ENCODE measurements at places on chromosomes 7 and 10.

DNA sequence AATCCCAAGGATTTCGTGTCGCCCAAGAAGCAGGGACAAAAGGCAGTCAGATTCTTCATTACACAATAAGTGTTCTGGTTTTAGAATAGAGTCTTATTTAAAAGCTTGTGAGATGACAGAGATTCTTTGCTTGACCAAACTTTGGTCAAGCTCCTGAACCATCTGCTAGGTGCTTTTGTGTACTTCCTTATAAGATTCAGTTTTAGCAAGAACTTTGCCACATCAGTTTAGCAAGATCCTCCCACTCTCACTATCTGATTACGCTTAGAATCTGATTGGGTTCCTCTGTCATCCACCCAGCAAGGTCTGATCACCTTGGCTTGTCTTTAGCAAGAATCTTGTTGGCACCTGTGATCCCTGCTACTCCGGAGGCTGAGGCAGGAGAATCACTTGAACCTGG is 38.2 kb upstream of the SDHAF3 start:
- no peak for DNase-seq

DNA sequence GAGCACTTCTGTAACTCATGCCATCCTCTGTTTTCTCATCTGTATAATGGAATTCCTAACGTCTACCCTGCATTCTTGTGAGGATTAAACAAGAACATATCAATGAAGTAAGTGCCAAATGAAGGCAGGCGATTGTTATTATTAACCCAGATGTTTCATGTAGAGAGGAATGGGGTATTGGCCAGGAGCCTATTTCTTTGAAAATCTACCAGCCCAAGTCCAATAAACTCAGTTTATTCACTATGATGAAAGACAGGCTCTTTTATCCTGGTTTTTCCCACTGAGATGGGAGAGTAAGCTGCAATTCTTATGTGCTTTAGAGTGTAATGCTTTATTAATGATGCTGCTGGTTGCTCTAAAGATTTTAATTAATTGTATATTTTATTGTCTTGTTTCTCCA is 9.6 kb downstream of the CTTNBP2 start:
- peak; percentile 29 for DNase-seq

DNA sequence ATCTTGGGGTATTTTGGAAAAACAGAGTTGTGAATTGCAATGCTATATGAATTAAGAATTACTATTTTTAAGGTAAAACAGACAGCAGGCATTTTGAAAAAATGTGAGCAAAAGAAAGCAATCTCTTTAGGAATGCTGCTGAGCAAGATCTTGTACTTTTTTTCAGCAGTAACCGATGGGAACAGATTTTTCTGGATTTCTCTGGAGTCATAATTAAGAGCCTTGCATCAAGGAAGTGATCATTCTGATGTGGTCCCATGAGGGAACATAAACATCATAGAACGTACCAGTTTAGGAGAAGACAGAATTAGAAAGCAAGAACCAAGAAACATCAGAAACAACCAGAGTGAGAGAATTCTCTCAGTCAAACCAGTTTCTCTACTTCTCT is 157.0 kb upstream of the AGR3 start:
- DNase-seq: no peak

DNA sequence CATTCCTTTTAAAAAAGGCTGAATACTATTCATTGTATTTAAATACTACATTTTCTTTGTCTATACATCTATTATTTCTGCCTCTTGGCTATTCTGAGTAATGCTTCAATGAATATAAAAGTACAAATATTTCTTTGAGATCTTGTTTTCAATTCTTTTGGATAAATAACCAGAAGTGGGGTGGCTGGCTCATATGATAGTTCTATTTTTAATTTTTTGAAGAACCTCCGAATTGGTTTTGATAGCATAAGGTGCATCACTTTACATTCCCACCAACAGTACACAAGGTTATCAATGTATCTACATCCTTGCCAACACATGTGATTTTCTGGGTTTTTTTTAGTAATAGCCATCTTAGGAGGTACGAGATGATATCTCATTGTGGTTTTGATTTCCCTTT is 72.5 kb downstream of the ZNF277 start:
- DNase-seq: no peak

DNA sequence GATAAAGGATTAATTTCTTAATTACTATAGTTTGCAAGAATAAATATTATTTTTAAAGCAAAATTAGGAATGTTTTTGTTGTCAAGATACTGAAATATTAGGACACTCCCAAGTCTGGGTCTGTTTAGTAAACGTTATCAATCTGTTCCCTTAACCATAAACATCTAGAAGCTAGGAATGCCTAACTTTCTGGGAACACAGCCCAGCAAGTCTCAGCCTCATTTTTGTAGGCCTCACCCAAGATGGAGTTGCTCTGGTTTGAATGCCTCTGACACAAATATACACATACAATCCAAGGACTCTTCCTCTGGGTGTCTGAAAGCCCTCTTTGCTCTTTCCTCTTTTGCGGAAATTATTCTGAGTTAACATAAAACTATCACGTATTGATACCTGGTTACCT is 487.4 kb upstream of the CELF2 start:
- DNase-seq: no peak

DNA sequence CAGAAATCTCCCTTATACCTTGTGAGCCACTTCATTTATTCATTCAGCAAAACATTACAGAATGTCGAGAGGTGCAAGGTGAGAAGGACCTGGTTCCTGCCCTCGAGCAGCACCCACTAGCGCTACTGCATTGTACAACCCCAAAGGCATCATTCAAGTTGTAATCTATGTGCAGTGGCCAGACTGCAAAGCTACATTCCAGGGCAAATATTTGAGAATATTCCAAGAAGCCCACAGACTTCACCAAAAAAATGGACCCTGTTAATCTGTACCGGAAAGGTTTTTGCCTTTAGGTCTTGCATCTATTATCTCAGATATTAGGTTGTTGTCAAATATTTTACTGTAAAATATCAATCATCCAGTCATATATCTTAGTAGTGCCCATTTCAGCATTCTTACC is 295.4 kb upstream of the FZD1 start:
- DNase-seq: peak; percentile 16

GRCh38 chr10:103767756-103768155 is 87.6 kb downstream of the SH3PXD2A start:
- DNase-seq: no peak

Data from fibroblast of the aortic adventitia (primary cell).